ENCODE measurements at places on chromosomes 11 and 22.

DNA sequence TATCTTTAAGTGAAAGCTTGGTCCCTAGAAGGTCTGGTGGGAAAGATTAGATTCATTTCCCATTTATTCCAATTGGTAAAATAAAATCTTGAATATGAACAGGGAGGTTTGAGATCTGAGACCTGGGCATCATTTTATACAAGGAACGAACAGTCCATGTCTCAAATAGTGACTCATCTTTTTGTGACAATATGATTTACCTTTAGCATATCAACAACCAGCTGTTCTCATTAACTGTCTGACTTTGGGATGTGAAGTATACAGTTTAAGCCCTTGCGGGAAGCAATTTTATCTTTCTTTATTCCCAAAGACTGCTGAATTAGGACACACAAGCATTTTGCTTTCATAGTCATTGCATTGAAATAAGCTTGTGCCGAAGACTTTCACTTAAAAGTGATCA, 691.6 kb downstream of the ETS1 start:
- DNase-seq, result no peak

DNA sequence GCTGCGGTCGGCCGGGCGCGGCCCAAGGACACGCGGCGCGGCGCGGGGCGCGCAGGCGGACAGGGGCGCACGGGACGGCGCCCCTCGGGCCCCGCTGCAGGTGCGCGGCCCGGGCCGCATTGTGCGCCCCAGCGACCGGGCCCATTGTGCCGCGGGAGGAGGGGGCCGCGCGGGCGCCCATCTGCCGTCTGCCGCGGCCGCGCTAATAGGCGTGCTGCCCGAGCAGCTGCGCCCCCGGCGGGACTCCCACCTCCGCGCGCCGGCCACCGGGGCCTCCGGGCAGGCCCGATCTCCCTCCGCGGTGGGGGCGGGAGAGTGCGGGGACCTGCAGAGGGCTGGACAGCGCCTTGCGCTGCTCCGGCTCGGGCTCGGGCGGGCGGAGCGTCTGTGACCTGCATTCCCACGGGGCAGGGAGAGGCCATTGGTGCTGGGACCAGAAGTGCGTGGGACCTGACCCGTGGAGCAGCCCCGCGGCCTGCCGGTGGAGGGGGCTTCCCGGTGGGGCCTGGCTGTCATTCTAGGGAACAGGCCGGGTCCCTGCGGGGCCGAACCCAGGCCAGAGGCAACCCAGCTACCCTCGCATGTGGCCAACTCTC, 933 bp downstream of the BRSK2 start:
- DNase-seq, result no peak

DNA sequence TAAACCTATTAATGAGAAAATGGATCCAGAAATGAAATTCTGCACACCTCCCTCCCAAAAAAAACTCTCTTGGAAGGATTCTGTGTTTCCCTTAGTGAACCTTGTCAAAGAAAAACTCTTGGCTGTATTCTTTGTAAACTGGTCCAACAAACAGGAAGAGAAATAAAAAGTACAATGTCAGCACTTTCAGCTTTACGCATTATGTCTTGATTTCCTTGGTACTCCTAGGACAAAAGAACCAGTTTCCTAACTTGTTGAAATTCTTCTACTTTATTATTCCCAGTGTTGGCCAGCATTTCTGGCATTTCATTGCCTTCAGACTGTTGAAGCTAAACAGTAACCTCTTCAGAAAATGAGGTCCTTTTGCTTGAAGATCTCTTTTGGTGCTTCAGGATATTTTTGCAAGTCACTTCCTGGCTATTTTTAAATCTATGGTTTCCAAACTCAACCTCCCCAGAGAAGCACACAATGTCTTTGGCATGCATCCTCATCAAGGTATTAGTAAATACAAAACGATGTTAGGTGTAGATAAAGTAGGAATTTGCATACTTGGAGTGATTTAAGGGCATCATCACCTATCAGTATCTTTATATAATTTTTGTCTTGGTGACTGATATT, 342.7 kb downstream of the AASDHPPT start:
- no peak for DNase-seq

DNA sequence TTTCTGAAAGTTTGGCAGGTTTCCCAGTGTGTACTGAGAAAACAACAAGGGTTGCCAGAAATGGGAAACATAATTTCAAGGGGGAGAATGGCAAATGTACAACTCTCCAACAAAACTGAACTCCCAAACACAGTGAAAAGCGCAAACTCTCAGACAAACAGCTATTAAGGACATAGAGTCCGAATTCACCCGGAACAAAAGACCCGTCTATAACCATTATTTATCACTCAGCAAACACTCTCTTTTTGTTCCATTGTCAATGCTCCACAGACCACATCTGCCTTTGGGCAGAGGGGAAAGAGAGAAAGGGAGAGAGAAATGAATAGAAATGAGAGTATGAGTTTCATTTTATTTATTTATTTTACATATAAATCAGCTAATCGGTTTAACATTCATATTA, 21.7 kb downstream of the KIRREL3 start:
- DNase-seq, result no peak

GRCh38 chr22:35377735-35378134, 3.2 kb upstream of the HMOX1 start:
- DNase-seq, result no peak

DNA sequence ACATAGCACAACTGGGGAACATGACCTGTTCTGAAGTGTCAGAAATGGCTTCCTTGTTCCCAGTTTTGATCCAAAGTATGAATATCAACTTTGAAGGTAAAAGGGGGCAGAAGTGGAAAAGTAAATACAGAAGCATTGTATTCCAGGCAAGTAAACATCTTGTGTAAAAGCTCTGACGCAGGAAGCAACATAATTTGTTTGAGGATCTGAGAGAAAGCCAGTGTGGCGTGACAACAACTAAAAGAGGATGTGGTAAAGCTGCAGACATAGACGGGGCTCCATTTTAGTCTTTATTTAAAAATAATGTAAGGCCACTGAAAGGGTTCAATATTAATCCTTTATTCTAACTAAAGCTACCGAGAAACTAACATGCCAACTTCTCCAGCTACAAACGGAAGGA, 310.2 kb downstream of the DLG2 start:
- DNase-seq, result no peak

- DNase-seq, result no peak
Measured at GRCh38 chr11:127223026-127223425, 222.5 kb upstream of the KIRREL3 start.

GRCh38 chr11:43517518-43517917, 158.8 kb downstream of the TTC17 start:
- DNase-seq, result no peak

DNA sequence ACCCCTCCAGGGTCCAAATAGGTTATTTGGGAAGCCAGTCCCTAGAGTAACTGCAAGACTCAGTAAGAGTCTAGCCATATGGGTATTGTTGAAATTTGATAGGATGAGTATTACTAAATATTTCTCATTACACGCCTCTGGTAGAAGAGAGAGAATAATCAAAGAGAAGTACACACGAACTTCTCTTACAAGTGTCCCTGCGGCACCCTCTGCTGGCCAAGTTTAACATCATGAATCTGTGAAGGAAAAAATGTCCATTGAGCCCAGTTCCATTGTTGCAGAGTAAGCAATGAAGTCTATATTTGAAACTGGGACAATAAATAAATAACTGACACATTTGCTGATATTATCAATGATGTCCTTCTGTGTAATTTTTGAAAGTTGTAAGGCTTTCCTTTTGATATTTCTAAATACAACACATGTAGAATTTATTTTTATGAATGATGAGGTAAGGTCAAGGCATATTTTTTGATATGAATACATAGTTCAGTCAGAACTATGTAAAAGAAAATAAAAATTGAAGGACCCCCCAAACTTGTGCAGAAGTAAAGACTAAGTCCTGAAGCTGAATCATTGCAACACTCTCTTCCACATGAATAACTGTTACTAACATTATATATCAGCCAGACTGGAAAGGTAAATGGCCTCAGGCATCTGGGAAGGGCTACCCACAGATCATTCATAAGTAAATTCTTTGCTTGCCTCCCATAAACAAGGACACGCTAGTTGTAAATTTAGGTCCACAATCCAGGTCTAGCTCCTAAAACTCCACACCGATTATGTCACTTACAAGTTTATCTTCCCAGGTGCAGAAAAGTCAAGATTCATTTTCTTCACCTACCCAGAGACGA, 10.0 kb downstream of the OR51L1 start:
- no peak for DNase-seq

GRCh38 chr11:73965764-73966121, 14.9 kb downstream of the DNAJB13 start:
- DNase-seq, result no peak

DNA sequence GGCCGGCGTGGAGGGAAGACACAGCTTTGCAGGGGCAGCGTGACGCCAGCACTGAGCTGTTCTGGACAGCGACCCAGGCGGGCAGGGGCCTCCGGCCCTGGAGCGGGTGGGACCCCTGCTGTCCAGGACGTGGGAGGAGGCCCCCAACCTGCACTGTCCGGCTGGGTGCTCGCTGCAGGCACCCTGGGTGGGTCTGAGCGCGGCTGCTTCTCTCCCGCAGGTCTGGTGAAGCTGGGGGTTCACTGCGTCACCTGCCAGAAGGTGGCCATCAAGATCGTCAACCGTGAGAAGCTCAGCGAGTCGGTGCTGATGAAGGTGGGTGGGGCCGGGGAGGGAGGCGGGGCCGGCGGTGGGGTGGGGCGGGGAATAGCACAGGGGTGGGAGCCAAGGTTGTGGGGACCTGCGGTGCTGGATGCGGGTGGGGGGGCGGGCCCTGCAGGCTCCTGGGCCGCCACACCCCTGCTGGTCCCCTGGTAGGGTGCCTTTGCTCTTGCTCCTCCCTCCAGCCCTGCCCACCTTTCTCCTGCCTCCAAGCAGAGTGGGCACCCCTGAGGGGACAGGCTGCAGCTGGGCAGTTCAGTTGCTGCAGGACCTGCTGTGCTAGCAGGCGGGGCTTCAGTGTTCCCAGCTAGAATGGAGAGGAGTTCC, 46.2 kb downstream of the BRSK2 start:
- no peak for DNase-seq

DNA sequence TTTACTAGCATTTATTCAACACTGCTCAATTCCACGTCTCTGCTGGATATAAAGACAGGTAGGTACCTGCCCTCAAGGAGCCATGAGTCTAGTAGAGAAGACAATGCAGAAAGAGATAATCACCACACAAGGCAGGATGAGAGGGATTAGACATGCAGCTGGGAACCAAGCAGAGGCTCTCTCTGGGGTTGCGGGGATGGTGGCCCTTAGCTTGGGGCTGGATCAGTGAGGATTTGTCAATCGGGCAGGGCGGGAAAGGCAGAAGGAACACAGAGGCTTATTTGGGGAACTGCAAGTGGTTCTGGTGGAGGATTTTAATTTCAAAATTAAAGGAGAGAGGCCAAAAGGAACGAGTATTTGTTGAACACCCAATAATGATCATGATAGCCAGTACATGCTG, 8.5 kb upstream of the DMC1 start:
- no peak for DNase-seq

DNA sequence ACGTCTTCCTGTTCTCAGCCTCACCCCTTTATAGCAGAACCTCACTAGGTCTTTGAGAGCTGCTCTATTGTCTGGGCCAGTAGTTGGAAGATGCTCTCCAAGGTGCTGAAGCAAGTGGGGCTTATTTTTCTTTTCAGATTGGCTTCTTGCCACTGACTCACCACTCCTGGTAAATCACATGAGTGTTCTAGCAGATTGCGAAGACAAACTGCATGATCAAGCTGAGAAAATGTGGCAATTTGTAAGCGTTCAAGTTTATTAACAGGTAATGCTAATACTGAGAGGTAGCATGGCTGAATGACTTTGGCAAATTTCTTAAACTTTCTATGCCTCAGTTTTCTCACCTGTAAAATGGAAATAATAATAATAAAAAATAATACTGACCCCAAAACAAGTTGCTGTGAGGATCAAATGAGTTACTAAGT, 59.2 kb downstream of the CACNG2 start:
- peak; percentile 56 for DNase-seq

- no peak for DNase-seq
Measured at GRCh38 chr11:10351435-10351764, 46.5 kb downstream of the ADM start.

- DNase-seq, result peak; percentile 99
Measured at GRCh38 chr22:27456696-27457503, 344.7 kb downstream of the MN1 start.

DNA sequence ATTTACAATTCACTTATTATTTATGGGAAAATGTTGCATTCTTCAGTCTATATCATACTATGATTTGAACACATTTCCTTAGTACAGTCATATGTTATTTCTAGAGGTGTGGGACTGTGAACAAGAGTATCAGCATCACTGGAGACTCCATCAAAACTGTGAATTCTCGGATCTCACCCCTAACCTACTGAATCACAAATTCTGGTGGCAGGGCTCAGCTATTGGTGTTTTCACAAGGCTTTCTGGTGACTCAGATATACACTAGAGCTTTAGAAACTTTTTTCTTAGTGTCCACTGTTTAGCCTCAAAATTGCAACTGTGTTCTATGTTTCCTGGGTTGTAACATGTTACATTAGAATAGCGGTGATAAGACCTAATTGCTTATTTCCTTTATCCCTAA, 352.9 kb upstream of the DDI1 start:
- no peak for DNase-seq

- no peak for DNase-seq
Measured at GRCh38 chr11:74611369-74611861, 19.0 kb downstream of the POLD3 start.

- DNase-seq, result no peak
Measured at GRCh38 chr11:73228268-73229134, 10.4 kb downstream of the P2RY2 start.

- no peak for DNase-seq
Measured at GRCh38 chr11:15118431-15118830, 3.7 kb downstream of the INSC start.

DNA sequence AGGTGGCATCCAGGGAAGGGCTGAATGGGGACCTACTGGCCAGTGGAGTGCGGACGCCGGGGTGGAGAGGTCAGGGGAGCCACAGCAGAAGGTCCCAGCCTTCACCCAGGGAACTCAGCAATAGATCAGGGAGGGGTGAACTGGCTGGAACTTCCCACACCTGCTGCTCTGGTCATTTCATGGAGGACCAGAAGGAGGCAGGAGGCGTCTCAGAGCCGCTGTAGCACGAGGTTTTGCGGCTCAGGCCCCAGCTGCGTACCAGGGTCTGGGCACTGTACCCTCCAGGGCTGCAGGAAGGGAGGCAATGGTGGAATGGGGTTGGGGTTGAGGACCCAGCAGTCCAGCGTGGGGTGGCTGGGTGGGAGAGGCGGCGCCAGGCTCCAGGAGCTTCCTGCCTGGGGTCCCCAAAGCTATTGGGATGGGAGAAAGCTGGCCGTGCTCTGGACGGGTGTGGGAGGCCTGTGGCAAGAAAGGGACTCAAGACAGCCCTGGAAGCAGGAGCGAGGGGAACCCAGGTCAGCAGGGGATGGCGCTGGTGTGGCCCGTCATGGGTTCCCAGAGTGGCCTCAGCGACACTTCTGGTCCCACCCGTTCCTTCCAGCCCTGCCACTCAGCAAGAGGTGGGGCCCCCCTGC, 20.2 kb upstream of the BRSK2 start:
- DNase-seq, result no peak
